Activated CD4-positive, CD25-positive, alpha-beta regulatory T cell treated with anti-CD3 and anti-CD28 coated beads, Interleukin-2, amount 50 U/mL, for 24 hours (primary cell): ENCODE measurements at places on chromosomes 2 and 18.

DNA sequence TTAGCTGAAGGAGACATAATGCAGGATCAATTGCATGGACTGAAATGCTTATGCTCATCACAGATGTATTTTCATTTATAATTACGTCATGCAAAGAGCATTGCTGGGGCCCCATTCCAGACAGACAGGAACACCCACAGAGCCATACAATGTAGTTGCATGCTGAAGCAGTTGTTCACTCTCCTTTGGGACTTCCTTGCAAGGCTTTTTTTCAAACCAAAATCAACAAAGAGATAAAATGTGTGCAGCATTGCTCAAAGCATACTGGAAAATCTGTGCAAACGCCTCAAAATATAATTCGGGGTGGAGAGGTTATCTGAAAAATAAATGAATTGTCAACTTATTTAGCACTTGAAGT lies 463.2 kb downstream of the CDH2 start:
- ATAC-seq, result no peak

DNA sequence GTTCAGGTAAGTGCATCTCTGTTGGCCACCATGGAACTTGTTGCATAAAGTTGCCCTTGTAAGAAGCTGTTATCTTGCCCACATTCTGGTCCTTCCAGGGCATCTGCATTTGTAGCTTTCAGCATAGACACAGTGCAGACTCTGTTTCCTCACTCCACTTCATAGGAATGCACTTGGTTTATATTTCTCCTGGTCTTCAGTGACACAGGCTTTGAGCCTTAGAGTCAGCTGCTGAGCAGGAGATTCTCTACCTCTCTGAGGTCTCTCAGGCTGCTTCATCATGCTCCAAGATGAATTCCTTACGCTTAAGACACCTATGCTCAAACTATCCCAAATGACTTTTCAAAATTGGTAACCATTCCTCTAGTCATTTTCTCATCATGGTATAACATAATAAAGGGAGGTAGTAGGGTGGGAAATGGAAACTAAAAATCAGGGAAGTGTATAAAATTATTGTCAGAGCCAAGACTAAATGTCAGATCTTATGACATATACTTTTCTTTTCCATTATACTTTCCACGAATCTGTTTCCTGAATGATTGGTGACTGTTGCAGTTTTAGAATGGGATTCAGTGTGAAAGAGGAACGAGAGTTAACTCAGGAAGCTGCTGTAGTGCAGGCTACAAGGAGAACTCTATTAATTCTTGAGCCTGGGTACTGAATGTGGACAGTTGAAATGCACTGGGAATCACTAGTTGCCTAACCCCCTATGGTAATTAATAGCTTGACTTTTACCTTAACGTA lies 72.0 kb downstream of the GALNT1 start:
- ATAC-seq, result no peak

- ATAC-seq, result no peak
Observed at GRCh38 chr18:66046032-66046602, 295.3 kb downstream of the CDH7 start.

- no peak for ATAC-seq
Observed at GRCh38 chr2:79103214-79103613, 15.4 kb upstream of the REG1B start.

DNA sequence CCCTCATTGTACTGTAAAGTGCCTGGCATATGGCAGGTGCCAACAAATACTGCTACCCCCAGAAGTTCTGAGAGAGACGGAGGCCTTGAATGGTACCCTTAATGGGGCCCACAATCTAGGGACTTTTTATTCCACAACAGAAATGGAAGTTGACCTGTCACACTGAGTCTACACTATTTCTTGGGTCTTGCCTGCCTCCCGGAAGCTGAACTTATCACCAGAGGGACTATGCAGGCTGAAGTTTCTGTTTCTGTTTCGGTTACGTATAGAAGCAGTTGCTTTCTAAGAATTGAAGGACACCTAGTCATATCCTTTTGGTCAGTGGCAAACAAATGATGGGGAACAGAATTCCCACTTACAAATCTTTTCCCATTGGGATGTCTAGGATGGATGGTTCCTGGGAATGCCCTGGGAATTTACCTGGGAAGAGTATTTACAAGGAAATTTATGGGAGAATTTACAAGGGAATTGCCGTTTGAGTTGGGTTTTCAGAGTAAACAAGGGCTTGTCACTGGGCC lies 74.2 kb downstream of the HS1BP3 start:
- peak; percentile 87 for ATAC-seq

GRCh38 chr2:128630974-128631697 lies 312.5 kb upstream of the HS6ST1 start:
- ATAC-seq, result peak; percentile 19

- no peak for ATAC-seq
Observed at GRCh38 chr2:46816846-46817726, 98.5 kb downstream of the MCFD2 start.

DNA sequence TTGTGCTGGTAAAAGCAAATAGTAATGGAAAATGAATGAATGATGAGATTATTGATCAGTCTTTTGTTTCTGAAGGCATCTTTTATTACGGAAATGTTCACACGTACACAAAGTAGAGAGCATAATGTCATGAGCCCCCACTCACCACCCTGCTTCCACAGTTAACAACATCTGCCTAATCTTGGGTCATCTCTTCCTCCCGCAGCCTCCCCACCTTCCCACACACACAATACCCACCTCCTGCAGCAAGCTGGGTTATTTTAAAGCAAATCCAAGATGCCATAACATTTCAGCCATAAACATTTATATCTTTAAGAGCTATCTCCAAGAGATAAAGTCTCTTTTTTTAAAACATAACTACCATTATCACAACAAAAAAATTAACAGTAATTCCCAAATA lies 36.3 kb downstream of the CYP27C1 start:
- no peak for ATAC-seq

GRCh38 chr2:177753682-177754491 lies 318.7 kb downstream of the PDE11A start:
- no peak for ATAC-seq

- ATAC-seq, result no peak
Observed at GRCh38 chr2:212713681-212714080, 175.1 kb upstream of the ERBB4 start.

DNA sequence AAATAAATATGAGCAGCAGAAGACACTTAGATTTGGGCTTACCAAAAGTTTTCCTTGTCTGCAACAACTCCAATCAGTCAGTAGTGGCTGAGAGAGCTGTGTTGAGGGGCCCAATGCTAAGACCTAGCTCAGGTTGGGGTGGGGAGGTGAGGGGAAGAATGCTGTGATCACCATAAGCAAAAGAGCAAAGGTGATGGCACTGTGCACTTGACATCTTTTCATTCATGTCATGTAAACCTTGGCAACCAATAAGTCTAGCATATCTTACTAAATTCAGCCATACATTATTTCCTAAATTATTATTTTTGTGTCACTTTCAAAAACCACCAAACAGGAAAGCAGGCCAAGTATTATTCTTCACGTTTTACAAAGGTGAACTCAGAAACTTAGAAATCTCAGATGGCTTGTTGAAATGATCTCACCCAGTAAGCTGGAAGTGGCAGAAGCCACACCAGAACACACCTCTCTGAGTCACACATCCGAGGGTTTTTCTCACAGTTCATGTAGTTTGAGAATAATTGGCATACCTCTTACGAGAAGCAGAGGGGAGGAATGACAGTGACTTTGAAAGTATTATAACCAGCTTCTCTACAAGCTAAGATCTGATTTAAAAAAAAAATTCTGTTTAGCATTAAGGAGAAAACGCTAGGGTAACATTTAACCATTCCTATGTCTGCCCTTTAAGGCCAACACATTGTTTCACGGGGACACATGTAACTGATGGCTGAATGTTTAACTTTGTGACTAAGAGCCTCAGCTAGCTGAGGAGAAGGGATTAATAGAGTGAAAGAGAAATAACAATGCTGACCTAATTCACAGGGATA lies 43.3 kb upstream of the SETBP1 start:
- ATAC-seq, result peak; percentile 66

GRCh38 chr2:233681521-233682099 lies at the start of gene UGT1A7:
TSS of gene UGT1A7 (plus strand) at chr2:233681901. CDS start at chr2:233681938, 37 bp downstream.
- ATAC-seq, result no peak

DNA sequence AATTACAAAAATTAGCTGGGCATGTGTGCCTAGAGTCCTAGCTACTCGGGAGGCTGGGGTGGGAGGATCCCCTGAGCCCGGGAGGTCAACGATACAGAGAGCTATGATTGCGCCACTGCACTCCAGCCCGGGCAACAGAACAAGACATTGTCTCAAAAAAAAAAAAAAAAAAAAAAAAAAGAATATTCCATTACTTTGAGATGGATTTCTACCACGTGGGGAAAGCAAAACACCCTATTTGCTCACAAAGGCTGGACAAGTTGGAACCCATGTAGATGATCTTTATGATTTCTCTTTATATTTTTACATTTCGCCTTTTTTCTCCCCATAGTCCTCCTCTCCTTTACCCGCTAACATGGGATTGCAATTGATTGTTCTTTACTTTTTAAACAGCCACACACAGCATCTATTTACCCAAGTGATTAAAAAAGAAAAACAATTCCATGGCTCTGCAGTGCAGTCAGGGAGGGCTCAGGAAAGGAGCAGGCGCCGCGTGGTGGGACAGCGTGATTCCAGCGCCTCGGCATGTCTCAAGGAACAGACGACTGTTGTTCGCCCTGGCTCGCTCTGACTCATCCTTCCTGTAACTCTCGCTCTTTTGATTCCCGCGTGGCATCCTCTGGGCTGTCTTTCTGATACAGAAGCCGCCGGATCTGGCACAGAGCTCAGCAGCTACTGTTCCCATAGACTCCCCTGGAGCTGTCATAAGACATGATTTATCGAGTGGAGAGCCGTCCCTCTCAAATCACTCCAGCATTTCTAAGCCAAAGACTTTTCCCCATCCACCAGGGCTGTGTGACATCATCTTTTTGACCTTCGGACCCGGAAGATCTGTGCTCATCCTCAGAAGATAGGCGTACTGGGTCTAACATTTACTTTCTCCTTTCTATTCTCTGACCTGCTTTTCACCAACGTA lies 230.4 kb upstream of the AGAP1 start:
- no peak for ATAC-seq

- ATAC-seq, result no peak
Observed at GRCh38 chr2:215812966-215813365, 200.4 kb downstream of the MREG start.

DNA sequence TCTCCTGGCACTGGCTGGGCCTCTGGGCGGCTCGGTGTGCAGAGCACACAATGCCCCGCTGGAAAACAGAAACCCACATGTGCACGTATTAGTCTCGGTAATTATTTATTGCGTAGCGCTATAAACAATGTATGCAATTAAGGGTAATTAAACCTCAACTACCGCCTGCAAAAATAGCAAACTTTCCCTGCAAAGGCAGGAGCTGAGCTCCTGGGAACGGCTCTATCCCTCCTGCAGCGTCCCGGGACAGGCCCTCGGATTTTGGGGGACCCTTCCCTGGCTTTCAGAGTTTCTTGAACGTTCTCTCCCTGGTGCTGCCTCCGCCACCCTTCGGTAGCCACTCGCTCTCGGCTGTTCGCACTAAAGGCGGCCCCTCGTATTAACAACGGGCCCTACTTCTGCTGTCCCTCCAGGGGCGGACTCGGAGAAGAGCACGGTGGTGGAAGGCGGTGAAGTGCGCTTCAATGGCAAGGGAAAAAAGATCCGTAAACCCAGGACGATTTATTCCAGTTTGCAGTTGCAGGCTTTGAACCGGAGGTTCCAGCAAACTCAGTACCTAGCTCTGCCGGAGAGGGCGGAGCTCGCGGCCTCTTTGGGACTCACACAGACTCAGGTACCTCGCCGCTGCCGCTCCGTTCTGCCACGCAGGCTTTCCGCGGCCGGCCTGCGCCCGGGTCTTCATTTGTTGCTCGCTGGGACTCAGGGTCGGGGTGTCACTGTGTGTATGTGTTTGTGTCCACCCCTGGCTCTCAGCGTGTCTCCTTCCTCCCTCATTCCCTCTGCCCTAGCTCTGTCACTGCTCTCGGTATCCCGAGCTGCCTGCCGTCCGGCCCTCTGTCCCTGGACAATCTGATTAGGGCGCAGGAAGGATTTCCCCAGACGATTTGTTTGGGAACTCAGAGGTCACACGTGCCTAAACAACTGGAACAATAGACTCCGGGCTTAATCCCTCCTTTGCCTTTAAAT lies 1.2 kb downstream of the DLX1 start:
- ATAC-seq, result peak; percentile 47

DNA sequence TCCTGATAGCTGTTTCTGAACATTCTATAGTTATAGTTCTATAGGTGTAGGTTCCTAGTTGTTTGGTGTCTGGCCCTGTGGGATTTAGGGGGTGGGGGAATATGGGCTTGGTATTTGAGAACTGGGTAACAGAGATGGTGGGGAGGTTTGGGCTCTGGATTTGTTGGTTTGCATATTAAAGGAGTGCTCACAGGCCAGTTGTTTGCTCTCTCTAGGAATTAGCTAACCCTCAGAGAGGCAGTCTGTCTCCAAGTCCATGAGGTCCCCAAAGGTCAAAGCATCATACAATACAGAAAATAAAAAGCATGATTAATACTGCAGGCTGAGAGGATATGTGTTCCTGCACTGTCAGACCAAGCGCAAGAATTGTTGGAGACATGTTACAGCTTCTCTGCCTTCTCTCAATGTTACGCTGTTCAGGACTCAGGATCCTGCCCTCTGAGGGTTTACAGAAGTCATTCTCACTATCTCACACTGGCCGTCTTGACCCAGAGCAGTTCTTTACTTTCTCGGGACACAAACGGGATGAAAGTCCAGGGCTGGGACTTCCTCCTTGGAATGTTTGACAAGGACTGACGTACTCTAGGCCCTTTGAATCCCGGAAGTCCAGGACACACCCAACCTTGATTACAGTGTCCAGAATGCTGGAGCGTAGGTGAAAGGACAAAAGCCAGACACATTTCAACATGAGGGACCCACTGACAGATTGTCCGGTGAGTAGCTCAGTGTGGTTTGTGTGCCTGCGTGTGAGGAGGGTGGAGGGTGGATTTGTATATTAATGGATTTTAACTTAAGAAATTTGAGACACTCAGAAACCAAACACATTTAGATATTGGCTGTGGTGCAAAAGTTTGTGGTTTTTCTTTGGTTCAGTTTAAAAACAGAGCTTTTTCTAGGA lies at the start of gene NOSTRIN:
TSS of gene NOSTRIN (plus strand) at position 677 of the 898 bp plus-strand sequence. CDS start at position 687, 10 bp downstream.
- ATAC-seq, result no peak

GRCh38 chr2:132374551-132374950 lies 42.1 kb upstream of the GPR39 start:
- no peak for ATAC-seq

GRCh38 chr2:36430549-36430948 lies 75.0 kb downstream of the CRIM1 start:
- ATAC-seq, result no peak

DNA sequence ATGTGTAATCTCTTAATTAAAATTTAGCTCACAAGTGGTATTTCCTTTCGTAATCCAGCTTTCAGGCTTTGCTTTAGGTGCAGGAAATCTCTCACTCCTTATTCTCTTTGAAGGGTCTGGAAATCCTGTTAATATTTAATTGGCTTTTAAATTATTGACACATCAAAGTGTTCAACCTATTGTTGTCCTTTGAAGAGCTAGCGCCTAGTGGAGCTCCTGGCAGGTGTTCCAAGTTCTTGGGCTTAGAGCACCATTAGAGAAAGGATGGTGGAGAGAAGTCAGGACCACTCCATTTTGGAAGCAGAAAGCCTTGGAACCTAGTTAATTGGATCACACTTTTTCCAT lies 92.4 kb downstream of the CABLES1 start:
- ATAC-seq, result no peak
